OCI-LY7 (cell line): ENCODE measurements at places on chromosomes 7 and 10.

DNA sequence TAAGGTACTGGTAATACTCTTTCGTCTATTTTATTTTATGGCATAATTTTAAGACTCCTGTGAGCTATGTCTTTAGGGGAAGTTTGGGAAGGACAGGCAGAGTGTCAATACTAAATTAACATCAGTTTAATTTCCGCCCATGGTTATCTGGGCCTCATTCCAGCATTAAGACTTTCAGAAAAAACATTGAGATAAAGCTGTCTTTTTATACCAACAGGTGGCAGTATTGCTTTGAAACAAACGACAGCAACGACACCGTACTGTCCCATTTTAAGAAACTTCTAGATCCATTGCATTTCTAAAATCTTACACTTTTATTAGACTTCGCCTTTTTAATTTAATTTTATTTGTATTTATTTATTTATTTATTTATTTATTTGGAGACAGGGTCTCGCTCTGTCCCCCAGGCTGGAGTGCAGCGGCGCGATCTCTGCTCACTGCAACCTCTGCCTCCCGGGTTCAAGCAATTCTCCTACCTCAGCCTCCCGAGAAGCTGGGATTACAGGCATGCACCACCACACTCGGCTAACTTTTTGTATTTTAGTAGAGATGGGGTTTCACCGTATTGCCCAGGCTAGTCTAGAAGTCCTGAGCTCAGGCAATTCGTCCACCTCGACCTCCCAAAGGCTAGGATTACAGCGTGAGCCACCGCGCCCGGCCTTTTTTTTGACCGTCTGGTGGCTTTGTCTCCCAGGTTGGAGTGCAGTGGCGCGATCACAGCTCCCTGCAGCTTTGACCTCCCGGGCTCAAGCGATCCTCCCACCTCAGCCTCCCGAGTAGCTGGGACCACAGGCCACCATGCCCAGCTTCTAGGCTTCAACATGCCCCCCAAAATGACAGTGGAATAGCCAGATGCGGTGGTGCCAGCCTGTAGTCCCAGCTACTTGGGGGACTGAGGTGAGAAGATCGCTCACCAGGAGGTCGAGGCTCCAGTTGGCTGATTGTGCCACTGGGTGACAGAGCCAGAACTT is 78.7 kb upstream of the C1GALT1 start:
- DNase-seq: peak; percentile 65

DNA sequence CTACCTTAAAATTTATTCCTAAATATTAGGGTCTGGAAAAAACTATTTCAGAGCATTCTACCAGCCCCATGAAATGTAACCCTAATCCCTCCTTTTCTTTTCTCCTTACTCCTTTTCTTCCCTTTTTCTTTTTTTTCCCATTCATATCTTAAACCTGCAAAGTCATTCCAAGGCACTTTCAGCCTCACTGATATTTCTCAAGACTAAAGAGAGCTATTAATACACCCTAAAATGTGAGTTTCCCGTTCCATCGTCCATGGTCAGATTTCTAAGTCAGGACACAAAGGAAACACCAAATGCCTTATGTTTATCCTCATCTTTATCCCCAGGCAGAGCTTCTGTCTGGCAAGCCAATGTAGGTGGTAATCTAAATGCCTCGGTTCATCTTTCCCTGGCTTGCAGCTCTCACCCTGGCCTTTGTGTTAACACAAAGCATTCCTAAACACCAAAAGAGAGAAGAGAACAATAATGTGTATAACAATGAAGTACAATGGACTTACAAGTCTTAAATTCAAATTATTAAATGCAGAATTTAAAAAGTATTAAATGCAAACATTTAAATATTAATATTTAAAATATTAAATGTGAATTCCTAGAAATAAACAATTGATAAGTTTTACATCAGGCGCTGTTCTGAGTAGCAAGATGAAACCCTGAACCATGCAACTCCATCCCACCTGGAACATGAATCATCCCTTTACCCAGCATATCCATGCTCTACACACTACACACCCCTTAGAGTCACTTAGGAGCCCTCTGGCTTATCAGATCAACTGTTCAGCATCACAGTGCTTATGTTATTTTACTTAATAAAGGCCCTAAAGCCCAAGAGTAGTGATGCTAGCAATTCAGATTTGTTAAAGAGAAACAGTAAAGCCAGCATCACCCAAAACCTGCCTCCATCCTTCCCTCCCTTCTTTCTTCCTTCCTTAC is 26.8 kb downstream of the MICU1 start:
- DNase-seq: no peak

DNA sequence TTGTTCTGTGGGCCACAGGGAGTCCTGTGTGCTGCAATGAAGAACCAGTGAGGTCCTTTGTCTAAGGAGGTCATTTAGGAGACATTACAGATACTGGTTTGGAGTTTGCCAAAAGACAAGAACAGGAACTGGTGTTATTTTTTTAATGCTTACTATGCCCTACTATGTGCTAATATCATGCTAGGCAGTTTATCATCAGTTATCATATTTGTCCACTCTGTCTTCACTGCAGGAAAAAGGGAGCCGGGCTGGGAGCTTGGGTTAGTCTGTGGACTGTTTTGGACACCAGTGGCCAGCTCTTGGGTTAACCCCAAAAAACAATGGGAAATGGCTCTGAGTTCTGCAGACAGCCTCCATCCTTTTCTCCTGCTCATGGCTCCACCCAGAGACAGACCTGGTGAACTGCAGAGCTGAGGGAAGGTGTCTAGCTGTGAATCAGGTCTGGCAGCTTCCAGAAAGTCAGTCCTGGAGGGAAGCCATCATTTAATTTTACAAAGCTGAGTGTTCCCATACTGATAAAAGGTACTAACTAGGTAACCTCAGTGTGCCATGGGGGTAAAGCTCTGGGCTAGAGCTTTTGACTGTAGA is 101.2 kb upstream of the ZNF746 start:
- DNase-seq: peak; percentile 51

GRCh38 chr10:93296151-93296550 is 186.0 kb downstream of the MYOF start:
- no peak for DNase-seq

- DNase-seq: no peak
These were observed 39.0 kb downstream of the SEC61G start for GRCh38 chr7:54719974-54720373.

DNA sequence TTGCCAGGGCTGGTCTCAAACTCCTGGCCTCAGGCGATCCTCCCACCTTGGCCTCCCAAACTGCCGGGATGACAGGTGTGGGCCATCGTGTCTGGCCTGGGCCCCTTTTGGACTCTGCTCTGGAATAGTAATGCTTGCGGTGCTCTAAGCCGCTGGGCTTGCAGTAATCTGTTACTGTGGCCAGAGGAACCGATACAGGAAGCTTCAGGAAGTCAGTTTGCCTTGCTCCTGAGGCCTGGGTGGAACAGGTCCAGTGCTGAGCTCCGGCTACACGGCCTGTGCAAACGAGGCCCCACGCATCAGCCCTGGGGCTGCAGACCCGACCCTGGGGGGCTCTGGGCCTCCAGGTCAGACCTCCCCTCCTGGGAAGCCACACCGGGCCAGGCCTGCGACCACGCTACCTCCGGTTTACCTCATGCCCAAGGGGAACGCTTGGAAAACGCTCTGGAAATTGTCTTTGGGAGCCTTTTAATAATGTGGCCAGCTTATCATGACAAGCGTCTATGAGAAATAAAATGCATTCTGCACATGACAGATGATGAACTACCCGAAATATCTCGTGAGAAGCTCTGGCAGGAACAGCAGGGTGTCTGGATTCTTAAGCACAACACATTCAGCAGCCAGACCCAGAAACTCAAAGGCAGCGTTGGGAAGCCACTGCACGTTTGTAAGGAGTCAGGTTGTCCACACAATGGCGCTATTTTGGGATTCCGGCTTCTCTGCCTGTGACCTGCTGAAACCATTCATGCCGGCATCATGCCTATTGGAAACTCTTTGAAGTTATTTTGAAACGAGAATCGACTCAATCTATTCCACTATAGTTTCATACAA is 10.1 kb upstream of the ADAP1 start:
- peak; percentile 43 for DNase-seq

- no peak for DNase-seq
These were observed 138.4 kb downstream of the MGMT start for GRCh38 chr10:129605266-129605985.

DNA sequence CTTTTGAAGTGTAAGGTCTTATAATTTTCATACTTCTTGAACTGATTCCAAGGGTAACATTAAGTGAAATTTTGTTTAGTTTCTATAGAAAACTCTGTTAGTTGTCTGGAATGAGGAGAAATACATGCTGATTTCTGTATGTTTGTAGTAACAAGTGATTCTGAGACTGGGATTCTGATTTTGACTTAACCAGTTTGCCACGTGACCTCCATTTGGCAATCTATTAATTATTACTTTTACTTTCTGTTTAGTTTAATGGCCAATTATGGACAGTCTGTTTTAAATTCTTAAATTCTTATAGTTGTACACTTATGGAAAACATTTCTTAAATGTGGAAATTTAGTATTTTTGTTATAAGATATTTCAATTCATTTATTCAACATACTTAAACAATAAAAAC is 163.1 kb downstream of the ADK start:
- DNase-seq: no peak

- no peak for DNase-seq
These were observed 15.4 kb downstream of the TECTB start for GRCh38 chr10:112298581-112298980.

DNA sequence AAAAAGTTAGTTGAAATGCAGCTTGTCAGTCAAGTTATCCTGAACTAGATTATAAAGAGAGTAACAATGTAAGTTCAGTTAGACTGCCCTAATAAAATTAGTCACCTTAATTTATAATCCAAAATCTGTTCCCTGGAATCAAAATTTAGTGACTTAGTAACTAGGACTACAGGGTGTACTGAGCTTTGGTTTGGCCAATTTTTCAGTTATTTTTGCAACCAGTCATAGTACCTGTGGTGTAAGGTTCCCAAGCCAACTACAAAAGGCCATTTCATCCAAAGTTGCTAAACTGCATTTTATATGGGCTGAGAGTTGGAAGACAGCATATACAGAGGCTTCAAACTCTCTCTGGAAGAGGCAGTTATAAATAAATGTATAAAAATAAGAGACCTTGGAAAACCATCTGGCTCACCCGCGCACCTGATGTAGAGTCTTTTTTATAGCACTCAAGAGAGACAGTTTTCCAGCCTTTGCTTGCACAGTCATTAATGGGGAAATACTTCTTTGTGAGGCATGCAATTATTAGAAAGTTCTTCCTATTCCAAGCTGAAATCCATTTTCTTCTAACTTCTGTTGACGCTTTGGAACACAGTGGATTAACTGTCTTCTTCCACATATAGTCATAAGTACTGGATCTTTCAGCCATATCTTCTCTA is 59.2 kb downstream of the PUS7 start:
- DNase-seq: no peak

- DNase-seq: no peak
These were observed 28.3 kb downstream of the STMP1 start for GRCh38 chr7:135690566-135690965.

GRCh38 chr10:24984906-24985305 is 31.1 kb downstream of the ENKUR start:
- no peak for DNase-seq

- DNase-seq: no peak
These were observed 5.2 kb upstream of the ZAN start for GRCh38 chr7:100728196-100728595.

DNA sequence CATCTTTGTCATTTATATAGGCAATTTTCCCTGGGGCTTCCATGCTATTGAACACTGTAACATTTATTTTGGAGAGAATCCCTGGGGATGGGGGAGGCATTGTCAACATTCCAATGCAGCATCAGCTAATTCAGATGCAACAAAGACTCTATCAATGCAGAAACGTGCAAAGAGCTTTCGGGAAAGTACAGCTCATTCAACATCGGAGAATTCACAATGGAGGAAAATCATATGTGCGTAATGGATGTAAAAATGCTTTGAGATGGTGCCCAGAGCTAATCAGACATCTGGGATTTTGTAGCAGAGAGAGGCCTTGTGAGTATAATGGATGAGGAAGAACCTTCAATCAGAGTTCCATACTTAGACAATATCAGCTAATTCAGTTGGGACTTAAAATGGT is 28.3 kb upstream of the FIS1 start:
- no peak for DNase-seq

DNA sequence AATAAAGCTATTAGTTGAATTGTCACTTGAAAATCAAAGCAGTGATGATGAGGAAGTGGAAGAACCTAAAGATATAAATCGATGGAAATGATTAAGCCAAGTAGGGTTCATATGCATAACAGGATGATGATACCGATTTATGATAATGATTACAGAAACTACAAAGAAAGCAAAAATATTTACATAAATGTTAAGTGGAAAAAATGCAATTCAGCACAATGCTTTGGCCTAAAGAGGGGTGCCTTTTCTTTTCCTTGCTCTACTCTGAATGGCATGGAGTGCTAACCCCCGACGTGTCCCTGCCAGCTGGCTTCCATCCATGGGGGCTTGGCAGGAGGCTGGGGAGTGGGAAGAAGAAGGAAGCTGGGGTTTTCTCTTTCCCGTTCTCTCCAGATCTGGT is 240.3 kb downstream of the GATA3 start:
- no peak for DNase-seq

- DNase-seq: no peak
These were observed 20.0 kb downstream of the SEPTIN7 start for GRCh38 chr7:35820858-35821257.

DNA sequence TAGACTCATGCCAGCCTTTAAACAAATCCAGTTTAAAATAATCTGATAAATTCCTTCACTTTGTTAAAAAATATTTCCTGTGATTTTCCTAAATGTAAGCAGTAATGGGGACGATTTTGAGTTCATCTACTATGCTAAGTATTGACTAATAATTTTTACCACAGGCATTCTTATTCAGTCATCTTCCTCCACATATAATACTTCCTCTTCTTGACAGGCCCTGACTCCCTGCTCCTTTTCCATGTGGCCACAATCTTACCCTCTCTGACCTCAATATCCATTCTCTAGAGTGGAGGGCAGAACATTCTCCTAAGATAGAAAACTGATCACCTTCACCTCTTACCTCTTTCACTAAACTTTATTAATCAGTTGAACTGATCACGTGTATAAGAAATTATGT is 7.8 kb downstream of the DNAJC2 start:
- DNase-seq: no peak

DNA sequence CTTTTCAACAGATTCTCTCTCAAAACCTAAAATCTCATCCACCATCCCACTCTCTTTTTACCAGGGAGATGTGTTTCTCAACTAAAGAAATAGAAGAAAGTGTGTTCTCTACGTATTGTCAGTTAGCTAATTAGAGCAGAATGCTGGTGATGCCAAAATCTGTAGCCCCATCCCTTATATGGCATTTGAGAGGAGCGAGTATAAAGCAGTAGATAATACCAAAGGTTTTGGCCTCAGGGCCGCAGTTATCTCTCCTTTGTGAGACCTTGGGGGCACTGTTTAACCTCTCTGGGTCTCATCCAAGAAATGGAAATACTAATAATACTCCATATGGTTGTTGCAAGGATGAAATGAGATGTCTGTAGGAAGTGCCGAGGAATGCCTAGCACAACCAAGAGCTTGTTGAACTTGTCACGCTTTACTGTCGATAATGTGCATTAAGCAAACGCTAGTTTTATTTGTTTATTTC is 456 bp upstream of the DLD start:
- DNase-seq: no peak

DNA sequence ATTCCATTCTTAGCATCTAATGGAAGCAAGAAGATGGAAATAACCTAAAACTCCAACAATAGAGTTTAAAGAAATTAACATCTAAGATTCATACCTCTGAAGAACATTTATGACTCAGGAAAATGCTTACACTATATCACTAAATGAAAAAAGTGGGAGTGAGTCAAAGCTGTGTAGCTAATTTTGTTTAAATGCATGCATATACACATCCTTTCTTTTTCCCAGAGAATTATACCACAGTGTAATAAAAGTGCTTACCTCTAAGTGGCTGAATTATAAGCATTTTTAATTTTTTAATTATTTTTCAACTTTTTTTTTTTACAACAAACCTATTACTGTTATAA is 44.3 kb downstream of the CCDC71L start:
- no peak for DNase-seq
